ENCODE measurements at places on chromosomes 16 and 17.

- DNase-seq: no peak
Observed at GRCh38 chr17:7195971-7196370, 16.8 kb upstream of the ASGR1 start.

DNA sequence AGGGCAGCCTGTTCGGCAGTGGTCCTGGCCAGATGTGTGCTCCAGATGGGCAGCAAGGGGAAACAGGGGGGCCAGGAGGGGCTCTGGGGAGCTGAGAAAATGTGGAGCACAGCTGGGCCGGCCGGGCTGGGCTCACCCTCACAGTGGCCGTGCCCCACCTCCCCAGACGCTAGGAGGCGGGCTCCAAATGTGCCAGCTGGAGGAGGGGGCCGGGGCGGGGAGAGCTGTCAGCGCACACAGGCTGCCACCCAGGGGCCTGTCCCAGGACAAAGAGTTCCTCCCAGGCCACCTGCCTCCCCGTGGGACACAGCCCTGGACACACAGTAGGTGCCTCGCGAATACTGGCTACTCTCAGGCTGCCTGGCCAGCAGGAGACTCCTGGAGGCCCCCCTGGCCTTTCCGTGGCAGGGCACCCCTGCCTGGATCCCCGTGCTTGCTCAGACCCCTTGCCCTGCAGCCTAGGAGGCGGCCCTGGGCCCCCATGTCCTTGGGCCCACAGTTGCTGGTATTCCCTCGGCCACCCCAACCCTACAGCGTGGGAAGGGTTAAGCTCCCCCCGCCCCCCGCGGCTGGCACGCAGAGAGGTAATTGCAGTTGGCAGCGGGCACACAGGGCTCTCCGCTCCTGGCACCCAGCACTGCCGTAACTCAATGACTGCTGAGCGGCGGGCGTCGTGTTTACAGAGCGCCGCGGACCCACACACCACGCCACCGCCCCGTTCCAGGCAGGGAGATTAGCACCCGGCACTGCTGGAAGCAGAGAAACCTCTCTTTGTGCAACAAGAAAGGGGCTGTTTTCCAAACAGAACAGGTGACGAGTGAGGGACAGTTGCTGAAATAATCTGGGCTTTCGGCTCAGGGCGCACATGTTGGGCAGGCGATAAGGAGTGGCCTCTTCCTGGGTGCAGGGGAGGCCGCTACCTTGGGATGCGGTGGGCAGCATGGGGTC lies 32.2 kb downstream of the BAHCC1 start:
- DNase-seq: no peak

DNA sequence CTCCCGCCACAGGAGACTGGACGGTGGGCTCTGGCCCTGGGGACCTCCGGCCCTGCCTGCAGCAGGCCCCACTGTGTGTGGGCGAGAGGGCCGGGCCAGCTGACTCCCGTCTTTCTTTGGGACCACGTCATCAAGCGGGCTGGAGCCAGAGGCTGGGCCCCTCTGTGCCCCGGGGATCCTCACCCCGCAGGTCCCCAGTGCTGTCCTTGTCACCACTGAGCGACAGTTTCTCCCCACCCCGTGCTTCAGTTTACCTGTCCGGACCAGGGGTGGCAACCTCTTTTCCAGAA lies 181.9 kb upstream of the ZNF469 start:
- DNase-seq: no peak

- DNase-seq: no peak
Observed at GRCh38 chr17:57557416-57557815, 187.7 kb downstream of the CCDC182 start.

- DNase-seq: no peak
Observed at GRCh38 chr17:65346166-65346565, 209.0 kb downstream of the RGS9 start.

DNA sequence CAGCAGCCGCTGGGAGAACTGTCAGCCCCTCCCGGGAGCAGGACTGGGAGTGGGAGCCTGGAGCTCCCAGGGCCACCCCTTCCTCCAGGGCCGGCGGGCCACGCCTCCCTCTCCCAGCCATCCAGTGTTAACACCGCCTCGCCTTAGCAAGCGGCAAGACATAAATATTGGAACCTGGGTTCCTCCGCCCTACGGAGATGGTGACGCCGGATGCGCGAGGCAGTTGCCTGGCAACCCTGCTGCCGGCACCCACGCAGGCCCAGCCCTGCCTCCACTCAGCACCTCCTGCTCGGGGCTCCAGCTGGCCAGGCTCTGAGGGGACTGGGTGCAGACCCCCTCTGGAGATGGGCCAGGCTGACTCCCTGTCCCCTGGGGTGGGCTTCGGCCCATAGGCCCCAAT lies 27.4 kb upstream of the CACNA1H start:
- DNase-seq: no peak

DNA sequence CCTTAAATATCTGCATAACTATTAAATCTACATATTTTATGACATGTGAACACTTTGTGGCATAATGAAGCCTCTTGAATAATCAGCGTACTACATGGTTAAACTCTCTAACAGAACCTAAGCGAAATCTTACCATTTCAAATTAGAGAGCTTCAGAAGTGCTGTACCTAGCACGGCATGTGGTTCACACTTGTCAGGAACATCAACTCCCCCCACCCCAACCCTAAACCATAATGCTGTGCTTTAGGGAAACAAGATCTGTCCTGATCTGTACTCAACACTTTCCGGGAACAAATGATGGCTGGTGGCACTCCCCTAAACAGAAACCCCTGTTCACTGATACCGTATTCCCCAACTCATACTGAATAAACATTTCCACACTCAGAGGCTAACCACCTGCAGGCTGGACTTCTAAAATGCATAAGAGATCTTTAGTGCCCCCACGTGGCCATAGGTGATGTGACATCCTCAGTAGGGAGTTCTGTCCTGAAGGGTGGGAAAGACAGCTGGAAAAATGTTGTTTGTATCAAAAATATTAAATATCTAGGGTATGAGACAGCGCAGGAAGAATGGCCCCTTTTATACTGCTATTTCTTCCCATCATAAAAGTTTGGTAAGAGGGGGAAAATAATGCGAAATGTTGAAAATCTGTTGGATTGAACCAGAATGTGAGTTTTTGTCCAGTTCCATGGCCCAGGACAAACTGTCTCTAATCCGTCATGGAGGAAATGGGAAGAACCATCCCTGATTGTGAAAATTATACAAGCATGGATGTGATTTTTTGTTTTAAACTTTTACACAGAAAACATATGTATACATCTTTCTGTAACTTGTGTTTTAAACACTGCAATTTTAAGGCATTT lies 88.6 kb downstream of the USP31 start:
- peak; percentile 31 for DNase-seq

- no peak for DNase-seq
Observed at GRCh38 chr17:45775148-45775547, 9.0 kb upstream of the CRHR1 start.

- no peak for DNase-seq
Observed at GRCh38 chr17:65604070-65604469, 42.6 kb upstream of the AXIN2 start.

- DNase-seq: no peak
Observed at GRCh38 chr17:42585353-42585752, 7.8 kb upstream of the PSMC3IP start.

GRCh38 chr16:85481206-85481605 lies 131.9 kb upstream of the GSE1 start:
- DNase-seq: no peak

DNA sequence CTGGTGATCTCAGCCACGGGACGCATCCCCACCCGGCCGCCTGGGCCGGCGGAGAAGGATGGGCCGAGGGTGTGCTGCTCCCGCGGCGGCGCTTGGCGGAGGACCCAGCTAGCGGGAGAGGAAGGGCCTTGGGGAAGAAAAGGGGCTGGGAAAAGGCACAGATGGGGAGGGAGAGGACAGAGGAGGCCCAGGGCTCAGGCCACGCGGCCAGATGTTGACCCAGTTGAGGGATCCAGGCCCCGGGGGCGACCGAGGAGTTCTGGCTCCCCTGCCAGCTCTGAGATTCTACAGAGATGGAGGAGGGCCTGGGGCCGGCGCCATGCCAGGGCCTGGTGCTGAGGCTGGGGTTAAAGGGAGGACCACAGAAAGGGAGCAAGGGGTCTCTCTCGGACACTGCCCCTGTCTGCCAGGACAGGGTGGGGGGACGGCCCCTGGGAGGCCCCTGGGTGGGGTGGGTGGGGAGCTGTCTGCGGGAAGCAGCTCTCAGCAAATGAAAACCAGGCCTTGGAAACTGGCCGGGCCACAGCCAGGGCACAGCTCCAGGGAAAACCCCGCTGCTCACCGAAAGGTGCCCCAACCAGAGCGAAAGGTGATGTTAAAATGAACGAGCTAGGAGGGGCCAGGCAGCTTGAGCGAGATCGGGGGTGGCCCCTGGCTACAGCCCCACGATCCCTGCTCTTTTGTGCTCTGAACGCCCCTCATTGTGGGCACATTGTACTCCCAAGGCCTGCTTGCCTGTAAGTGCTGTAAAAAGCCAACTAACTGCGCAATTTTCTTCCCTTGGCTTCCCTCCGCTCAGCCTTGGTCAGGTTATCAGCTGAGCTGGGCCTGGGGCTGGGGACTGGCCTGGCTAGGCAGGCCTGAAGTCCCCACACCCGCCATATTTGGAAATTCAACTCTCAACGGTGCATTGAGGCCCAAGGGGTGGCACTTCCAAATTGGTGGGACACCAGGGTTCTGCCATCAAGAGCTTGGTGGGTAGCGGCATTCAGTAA lies 191.4 kb downstream of the ZNF423 start:
- DNase-seq: no peak

- DNase-seq: no peak
Observed at GRCh38 chr16:56164636-56165035, 26.7 kb upstream of the GNAO1 start.

GRCh38 chr16:69865701-69866100 lies 85.4 kb upstream of the CLEC18A start:
- DNase-seq: no peak

DNA sequence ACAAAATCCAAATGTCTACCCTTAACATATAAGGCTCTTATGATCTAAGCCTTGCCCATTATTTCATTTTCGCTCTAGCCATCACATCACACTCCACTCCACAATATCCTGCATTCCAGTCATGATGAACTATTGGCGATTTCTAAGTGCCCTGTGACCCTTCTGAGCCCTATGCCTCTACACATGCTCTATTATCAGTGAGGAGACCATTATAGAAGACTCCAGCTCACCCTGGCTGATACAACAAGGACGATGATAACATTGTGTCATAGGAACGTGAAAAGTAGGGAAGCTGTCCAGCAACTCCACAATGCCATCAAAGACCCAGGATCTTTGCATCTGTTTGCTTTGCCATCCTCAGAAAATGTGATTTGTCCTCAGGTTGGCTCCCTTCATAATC lies 29.6 kb upstream of the GNAO1 start:
- no peak for DNase-seq

- DNase-seq: no peak
Observed at GRCh38 chr16:3655030-3655395, 522 bp downstream of the DNASE1 start.

DNA sequence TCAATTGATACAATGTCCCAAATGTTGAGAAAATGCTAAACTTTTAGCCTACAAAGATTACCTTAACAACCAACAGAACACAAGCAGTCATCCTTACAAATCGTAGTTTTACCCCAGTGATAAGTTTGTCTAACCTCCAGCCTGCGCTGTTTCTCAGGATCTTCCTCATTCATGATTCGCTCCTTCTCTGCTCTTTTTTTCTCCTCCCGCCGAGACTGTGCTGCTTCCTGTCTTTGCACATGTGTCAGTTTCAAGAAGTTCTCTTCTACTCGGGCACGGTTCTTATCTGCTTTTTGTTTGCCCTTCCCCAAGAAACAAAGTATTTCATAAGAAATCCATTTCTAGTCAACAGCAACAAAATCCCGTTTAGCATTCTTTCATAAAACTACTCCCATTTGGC lies 10.2 kb upstream of the STRADA start:
- DNase-seq: no peak

DNA sequence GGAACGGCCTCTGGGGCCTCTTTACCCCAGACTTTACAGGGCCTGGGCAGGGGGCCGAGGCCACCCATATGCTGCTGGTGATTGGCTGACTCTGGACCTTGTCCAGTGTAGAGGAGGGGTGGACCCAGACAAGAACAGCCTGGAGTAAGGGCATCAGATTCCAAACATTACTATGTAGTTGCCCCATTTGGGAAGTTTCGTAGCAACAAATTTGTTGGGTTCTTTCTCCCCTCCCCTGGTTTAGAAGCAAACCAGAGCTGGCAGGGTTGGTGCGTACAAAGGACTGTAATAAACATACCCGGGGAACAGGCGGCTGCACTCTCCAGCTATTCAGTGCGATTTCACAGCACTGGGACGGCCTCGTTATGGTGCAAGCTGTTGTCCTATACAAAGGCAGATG lies 145.5 kb downstream of the NTN1 start:
- DNase-seq: no peak

- DNase-seq: no peak
Observed at GRCh38 chr16:53571763-53572162, 68.8 kb upstream of the AKTIP start.

GRCh38 chr17:3893003-3893719 lies at the start of gene CAMKK1:
TSS of gene CAMKK1 (minus strand) at chr17:3893053. CDS start at chr17:3885687, 7,366 bp downstream.
- DNase-seq: peak; percentile 49

GRCh38 chr17:7356756-7357155 lies 1.8 kb downstream of the TMEM95 start:
- no peak for DNase-seq

DNA sequence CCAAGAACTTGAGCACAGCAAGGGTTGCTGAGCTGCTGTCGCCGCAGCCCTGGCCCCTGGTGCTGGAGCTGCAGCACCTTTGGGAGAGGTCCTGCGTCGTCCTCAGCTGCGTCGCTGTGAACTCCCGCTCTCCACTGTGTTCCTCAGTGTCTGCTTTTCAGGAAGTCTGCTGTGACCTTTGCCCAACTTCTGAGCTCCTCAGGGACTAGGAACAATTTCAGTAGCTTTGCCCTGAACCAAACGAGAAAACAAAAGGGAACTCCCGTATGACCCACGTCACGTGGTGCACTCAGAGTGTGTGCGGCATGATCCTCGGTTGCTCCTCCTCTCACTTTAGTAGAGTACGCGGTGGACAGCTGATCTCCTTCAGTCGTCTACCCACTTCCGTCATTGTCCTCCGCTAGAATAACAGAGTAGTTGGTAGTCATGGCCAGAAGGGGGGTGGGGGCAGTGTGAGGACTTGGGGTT lies 44.2 kb downstream of the WDR45B start:
- DNase-seq: peak; percentile 33

- DNase-seq: no peak
Observed at GRCh38 chr17:81039854-81040758, 5.2 kb downstream of the BAIAP2 start.

- no peak for DNase-seq
Observed at GRCh38 chr17:80477647-80478478, 1.5 kb upstream of the NPTX1 start.

- no peak for DNase-seq
Observed at GRCh38 chr17:78644224-78644623, 67.0 kb upstream of the DNAH17 start.

All from foreskin melanocyte (primary cell).